ENCODE measurements at places on chromosomes 11 and 22. TPM values are rescaled to one million over a fixed set of nuclear protein-coding genes. Genes with fewer than 3 reads are reported as not detected.

The LIF gene
- total RNA-seq, result 46.4 TPM

The APOL6 gene
- total RNA-seq, result 2.8 TPM

The SLC35E4 gene
- 6.4 TPM for total RNA-seq

The OR2AG1 gene
- total RNA-seq, result not detected

The BACE1 gene
- total RNA-seq, result 7.7 TPM

The CHADL gene
- total RNA-seq, result not detected

The RASD2 gene
- 1.7 TPM for total RNA-seq

The PTPRCAP gene
- total RNA-seq, result 0.34 TPM

The SHANK3 gene
- total RNA-seq, result 3.9 TPM

The MTCH2 gene
- 140 TPM for total RNA-seq

The CRYAB gene
- total RNA-seq, result 4.6 TPM

The GDPD4 gene
- not detected for total RNA-seq

The CABP4 gene
- total RNA-seq, result not detected

The OR4P4 gene
- total RNA-seq, result not detected

The API5 gene
- 73.7 TPM for total RNA-seq
